Islet precursor cell (in vitro differentiated cells): ENCODE measurements at places on chromosomes 12 and 14.

DNA sequence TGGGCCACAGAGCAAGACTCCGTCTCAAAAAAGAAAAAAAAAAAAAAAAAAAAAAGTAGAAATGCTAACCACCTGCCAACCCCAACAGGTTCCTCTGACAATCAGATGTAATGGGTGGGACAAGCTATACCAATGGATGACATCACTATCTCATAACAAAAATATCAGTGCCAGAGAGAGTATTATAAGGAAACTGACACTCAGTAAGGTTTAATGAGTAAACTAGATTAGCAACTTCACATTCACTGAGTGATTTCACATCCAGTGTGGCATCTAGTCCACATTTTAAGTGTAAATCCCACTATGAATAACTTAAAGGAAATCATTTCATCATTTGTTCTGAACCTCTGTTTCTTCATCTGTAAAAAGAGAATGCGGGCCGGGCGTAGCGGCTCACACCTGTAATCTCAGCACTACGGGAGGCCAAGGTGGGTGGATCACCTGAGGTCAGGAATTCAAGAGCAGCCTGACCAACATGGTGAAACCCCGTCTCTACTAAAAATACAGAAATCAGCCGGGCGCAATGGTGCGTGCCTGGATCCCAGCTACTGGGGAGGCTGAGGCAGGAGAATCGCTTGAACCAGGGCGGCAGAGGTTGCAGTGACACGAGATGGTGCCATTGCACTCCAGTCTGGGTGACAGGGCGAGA, 1.8 kb downstream of the SART3 start:
- DNase-seq, result peak; percentile 28

DNA sequence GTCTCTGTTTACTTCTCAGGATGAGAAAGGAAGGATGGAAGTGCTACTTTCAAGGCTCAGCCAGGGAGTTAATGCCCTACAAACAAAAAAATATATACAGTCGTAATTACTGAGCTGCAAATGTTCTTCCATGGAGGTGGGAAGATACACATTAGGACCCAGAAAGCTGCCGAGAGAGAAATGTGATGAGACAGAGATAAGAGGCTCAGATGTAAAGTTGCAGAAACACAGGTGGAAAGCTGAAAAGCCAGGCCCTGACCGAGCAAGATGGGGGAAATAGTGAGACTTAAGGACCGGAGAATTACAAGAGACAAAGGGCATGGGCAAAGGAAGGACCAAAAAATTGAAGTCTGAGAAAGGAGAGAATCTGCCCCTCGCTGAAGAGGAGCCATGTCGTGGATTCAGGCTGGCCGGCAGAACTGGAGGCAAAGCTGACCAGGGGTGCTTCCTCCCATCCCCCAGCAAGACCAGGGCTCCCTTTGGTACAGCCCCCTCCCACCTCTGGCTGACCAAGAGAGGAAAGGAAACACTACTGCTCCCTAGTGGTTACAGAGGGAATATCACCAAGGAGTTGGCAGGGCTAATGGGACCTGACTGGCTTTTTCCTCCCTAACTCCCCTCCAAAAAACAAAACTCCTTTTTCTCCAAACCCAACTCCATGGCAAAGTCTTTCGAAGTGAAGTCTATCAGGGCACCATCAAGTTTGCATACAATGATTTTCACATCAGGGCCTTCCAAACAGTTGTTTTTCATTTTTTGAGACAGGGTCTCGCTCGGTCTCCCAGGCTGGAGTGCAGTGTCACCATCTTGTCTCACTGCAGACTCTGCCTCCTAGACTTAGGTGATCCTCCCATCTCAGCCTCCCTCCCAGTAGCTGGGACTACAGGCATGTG, 12.1 kb downstream of the ZFHX2 start:
- DNase-seq, result peak; percentile 81

- DNase-seq, result no peak
Observed at GRCh38 chr12:125203145-125203765, 138.0 kb downstream of the AACS start.

DNA sequence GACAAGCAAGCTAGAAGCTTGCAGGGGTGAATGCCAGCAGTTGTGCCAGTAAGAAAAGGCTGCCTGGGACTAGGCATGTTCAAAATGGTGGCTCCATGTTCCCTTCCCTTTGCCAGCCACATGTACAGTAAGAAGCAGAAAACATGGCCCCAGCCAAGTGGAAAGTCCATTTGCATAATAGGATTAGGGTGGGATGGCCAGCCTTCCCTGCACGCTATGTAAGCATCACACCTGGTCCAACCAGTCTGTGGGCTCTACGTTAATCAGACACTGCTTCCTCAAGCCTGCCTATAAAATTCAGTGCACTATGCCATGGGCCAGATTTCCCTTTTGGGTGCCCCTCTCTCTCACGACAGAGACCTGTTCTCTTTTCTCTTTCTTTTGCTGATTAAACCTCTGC, 288.4 kb downstream of the GXYLT1 start:
- no peak for DNase-seq

- DNase-seq, result no peak
Observed at GRCh38 chr14:100864960-100865681, 38.4 kb downstream of the RTL1 start.

DNA sequence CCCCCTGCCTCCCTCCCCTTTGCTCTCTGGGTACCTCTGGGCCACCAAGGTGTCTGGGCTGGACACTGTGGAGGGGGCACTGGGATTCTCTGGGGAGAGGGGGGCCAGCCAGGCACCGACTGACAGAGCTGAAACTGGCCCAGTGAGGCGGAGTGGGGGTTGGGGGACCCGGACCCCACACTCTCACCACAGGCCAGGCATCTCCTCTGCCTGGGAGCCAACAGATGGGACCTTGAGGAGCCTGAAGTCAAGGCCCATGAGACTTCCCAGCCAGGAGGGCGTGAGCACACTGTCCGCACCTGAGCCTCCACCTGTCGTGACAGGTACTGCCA, 39.8 kb upstream of the PPP1R13B start:
- peak; percentile 48 for DNase-seq

DNA sequence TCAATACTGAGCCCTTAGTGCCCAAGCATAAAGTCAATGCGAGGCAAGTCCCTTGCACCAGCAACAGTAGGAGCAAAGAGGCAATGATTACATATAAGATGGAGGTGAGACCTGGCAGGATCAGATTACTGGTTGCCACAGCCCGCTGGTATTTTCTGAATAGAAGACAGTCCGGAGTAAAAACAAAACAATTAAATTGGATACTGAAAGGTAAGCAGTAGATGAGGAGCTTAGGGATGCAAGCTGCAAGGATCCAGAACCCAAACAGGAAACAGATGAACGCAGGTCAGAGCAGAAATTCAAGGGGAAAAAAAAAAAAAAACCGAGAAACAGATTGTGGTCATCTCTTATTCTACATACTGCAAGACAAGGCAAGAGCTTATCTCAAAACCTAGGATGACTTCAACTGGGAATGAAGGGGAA, 119.6 kb downstream of the MED13L start:
- DNase-seq, result no peak

- no peak for DNase-seq
Observed at GRCh38 chr12:107451246-107451645, 234.4 kb upstream of the PWP1 start.

DNA sequence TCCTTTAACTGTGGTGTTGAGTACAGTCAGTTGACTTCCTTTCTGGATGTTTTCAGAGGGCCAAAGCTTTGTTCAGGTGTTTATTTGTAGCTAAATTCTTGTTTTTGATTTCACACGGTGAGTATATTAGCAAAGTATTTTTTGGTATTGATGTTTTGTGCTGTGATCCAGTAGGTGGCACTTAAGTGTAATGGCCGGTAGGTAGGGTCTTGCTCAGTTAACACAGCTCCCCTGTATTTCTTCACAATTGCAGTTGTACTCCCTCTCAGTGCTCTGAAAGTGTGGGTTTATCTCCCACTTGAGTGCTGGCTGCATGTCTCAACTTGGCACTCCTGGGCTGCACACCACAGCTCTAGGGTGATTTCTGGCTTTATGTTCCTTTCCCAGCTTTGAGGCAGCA, 339.5 kb downstream of the AEBP2 start:
- DNase-seq, result no peak

GRCh38 chr12:14777271-14777670, 26.0 kb downstream of the WBP11 start:
- DNase-seq, result peak; percentile 94

DNA sequence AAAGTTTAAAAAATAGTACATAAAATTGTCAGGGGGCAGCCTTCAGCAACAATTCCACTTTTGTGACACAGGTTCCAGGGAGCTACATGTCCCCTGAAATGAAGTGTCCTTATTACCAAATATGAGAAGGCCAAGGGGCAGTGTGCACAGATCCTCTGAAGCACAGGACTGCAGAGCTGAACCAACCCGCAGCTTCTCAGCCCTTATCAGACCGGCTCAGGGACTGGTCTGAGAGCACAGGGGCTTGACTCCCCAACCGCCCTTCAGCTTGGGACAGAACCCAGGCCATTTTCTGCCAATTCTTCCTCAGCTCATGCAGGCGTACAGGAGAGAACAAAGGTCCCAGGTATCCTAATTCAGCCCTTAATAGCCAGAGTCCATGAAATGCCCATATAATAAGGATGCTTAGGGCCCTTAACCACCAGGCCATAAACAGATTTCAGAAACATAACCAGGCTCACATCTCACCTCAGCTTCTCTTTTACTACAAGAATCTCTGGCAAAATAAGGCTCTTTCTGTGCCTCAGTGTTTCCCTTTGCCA, 221.3 kb downstream of the ANO2 start:
- peak; percentile 49 for DNase-seq

- DNase-seq, result peak; percentile 98
Observed at GRCh38 chr14:62117010-62117750, 355.0 kb downstream of the SNAPC1 start.

DNA sequence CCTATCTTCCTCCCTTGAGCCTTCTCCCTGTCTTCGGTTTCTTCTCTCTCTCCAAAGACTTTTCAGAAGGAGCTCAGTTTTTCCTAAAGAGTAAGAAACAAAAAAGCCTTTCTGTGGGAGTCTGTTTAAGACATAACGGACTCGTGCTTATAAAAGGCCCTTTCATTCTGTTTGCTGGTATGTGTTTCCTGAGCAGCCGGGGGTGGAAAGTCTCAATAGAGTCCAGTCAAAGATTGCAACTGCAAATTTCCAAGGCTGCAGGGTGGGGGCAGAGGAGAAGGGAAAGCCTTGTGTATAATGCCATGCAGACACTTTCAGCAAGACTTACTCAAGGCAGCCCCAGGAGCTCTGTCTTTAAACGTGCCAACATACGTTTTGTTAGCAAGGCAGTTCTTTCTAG, 62.2 kb downstream of the GNG2 start:
- peak; percentile 80 for DNase-seq

- no peak for DNase-seq
Observed at GRCh38 chr12:76696186-76696585, 67.7 kb upstream of the ZDHHC17 start.

DNA sequence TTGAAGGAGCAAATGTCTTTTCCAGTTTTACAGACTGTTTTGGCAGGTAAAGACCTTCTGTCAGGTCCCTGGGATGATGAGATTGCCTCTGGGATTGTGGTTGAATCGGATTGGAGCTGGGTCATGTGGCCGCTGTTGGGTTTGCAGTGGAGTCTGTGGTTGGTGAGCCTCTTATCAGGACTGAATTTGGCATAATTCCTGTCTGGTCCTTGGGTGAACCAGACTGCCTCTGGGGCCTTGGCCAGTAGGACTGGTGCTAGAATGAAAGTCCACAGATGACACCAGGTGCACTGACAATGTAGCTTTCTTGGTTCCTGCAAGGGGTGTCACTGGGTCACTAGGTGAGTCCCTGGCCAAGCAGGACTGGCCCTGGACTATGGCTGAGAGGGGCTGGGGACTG, 155.3 kb downstream of the TPH2 start:
- no peak for DNase-seq

- DNase-seq, result no peak
Observed at GRCh38 chr14:105912641-105913180, 386.3 kb downstream of the TMEM121 start.

GRCh38 chr12:53493610-53494391, 5.5 kb downstream of the MAP3K12 start:
- peak; percentile 64 for DNase-seq

DNA sequence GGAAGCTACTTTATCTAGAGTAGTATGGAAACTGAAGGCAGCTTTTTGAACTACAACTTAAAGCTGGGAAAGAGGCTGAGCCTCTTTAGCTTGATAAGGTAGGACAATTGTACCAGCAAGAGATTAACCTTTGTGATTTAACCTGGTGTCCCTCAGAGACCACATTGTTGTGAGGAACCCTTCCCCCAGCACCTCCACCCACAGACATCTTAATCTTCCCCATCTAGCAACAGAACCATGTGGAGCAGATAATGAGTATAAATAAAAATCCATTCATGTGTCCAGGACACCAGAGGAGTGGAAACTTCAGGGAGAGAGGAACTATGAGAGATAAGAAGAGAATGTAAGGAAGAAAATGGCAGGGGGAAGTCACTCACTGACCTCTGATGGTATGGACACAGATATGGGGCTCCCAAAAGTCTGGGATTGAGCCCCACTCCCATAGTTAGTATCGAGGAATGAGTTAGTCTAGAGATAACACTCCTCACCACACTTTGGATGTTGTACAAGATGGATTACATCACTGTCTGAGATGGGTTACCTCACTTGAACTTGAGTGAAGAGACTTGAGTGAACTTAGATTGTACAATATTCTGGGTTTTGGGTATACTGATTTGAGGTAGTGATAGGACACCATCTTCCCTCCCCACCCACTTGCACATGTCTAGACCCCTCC, 33.9 kb upstream of the SLC38A2 start:
- DNase-seq, result no peak

DNA sequence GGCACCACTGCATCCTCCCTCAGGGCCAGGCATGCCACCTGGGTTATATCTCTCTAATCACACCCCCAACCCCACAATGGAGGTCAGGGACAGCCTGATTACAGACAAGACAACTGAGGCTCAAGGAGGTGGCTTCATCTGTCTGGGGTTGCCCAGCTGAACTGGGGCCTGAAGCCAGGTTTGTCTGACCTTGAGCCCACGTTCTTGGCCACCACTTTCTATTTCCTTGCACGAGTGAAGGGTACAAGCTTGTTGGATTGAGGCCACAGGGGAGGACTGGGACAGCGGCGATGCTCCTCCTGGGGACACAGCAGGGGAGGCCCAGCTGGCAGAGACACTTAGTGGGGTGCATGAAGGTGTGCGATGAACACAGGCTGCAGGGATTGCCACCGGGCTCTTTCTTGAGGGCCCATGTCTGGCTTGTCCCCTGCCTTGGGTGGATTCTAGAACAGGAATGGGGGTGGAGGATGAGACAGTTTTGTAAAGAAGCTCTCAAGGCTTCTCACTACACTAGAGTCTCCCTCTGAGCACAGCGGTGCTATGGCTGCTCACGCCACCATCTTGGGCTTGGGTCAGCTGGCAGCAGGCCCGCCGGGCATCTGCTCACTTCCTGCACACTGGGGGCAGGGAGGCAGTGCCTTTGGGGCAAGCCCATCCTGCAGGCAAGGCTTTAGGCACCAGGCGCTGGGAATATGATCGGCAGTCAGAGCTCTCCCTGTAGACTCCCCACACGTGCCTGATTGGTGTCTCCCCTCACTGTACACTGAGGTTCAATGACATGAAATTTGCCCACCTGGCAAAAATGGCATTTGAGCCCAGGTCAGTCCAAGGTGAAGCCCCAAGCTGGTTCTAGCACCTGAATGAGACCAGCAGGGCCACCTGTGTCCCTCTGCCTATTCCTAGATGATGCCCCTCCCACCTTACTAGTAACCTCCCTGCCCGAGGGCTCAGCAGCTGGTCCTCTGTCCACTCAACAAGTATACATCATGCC, 16.0 kb downstream of the RITA1 start:
- DNase-seq, result no peak
